ENCODE measurements at places on chromosomes 11 and 22. TPM values are rescaled to one million over a fixed set of nuclear protein-coding genes. Genes with fewer than 3 reads are reported as not detected.

GRCh38 chr11:104892723-104893511 lies 5.3 kb downstream of the CASP12 start:
- no peaks in the 10 kb centered on the region for H3K27me3 ChIP-seq
- no peak for DNase-seq
- H3K27ac ChIP-seq, result no peak overlapping the region

KCNQ1OT1 gene
- total RNA-seq, result 3.4 TPM

KCTD14 gene
- total RNA-seq, result 12.0 TPM

RIMBP3C gene
- total RNA-seq, result 0.15 TPM

GRCh38 chr11:13259374-13259773 lies 18.2 kb upstream of the BMAL1 start:
- no peak for DNase-seq
- H3K36me3 ChIP-seq, result no peaks in the 10 kb centered on the region
- no peaks in the 10 kb centered on the region for H3K27me3 ChIP-seq
- H3K27ac ChIP-seq, result no peak overlapping the region

SCGB1D4 gene
- not detected for total RNA-seq

PLA2G3 gene
- not detected for total RNA-seq

OR51I1 gene
- not detected for total RNA-seq

CRYBB1 gene
- not detected for total RNA-seq

NAALAD2 gene
- not detected for total RNA-seq

CRYAB gene
- not detected for total RNA-seq

GRCh38 chr11:96091476-96091875 lies 167.6 kb upstream of the MTMR2 start:
- peaks cover 25% of the 10 kb centered on the region for H3K36me3 ChIP-seq
- DNase-seq, result no peak
- no peak overlapping the region for H3K27ac ChIP-seq
- peaks cover 42% of the 10 kb centered on the region for H3K4me1 ChIP-seq
- H3K4me3 ChIP-seq, result no peak overlapping the region
- no peaks in the 10 kb centered on the region for H3K27me3 ChIP-seq

DNA sequence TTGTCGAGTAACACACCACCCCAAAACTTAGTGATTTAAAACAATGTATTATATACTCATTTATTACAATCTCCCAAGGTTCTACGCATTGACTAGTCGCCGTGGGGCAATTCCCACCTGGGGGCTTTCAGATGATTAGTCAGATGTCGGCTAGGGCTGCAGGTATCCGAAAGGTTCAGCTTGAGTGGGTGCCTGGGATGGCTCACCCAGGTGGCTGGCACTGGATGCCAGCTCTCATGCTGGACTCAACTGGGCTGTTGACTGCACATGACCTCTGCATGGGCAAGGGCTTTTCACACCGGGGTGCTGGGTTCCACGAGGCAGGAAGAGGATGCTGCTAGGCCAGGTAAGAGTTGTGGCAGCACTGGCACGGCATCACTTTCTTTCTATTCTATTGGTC lies 21.9 kb upstream of the MICAL2 start:
- H3K4me1 ChIP-seq, result peaks cover 86% of the 10 kb centered on the region
- no peak for DNase-seq
- H3K27me3 ChIP-seq, result no peaks in the 10 kb centered on the region
- H3K4me3 ChIP-seq, result no peak overlapping the region

- no peak overlapping the region for H3K4me3 ChIP-seq
- DNase-seq, result no peak
- no peaks in the 10 kb centered on the region for H3K4me1 ChIP-seq
- peaks cover 18% of the 10 kb centered on the region for H3K27me3 ChIP-seq
- no peak overlapping the region for H3K27ac ChIP-seq
- H3K36me3 ChIP-seq, result no peaks in the 10 kb centered on the region
Observed at GRCh38 chr11:115682888-115683287, 178.7 kb upstream of the CADM1 start.

PTPMT1 gene
- 74.8 TPM for total RNA-seq

DNA sequence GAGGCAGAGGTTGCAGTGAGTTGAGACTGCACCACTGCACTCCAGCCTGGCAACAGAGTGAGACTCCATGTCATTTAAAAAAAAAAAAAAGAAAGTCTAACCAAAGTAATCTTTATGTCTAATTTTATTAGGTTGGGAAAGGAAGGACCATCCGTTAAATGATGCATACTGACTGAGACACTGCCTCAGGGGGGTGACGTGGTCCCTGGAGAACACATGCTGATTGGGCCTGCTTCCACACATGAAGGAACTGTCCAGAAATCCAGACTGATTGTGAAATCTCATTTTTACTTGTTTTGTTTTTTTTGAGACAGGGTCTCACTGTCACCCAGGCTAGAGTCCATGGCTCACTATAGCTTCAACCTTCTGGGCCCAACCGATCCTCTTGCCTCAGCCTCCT lies 5.5 kb downstream of the SF3A1 start:
- peaks cover 10% of the 10 kb centered on the region for H3K4me1 ChIP-seq
- no peaks in the 10 kb centered on the region for H3K27me3 ChIP-seq
- H3K4me3 ChIP-seq, result no peak overlapping the region

GRCh38 chr11:20458905-20459632 lies 71.6 kb downstream of the PRMT3 start:
- H3K4me3 ChIP-seq, result no peak overlapping the region
- H3K27me3 ChIP-seq, result no peaks in the 10 kb centered on the region
- no peak overlapping the region for H3K27ac ChIP-seq
- no peaks in the 10 kb centered on the region for H3K4me1 ChIP-seq
- 0 out of 2 replicates have a peak, but pooled peaks cover 4% of the 10 kb centered on the region for H3K36me3 ChIP-seq
- DNase-seq, result no peak

DNA sequence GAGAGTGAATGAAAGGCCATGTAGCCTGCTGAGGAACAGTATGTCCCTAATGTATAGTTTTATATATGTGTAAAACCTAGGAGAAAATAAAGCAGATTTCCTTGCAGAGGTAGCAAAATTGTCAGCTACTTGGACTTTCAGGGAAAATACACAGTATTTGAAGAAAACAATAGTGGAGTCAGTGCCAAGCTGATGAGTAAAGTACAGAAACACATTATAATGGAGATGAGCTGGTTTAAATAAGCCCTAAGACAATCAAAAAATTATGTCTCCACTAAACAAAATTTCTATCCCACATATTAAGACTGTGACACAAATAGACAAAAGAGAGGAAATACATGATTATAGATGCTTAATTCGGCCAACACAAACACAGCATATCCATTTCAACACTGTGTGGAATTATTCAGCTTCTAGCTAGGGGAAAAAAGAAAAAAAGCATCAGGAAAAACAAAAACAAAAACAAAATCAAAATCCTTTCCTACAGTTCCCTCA lies 75.9 kb downstream of the MAML2 start:
- H3K4me3 ChIP-seq, result no peak overlapping the region
- peaks cover 39% of the 10 kb centered on the region for H3K36me3 ChIP-seq
- H3K27ac ChIP-seq, result peak overlapping the region; percentile 51
- H3K4me1 ChIP-seq, result peaks cover 59% of the 10 kb centered on the region

GRCh38 chr11:2551131-2551530 lies 106.3 kb downstream of the KCNQ1 start:
- H3K27ac ChIP-seq, result no peak overlapping the region
- DNase-seq, result no peak
- H3K36me3 ChIP-seq, result no peaks in the 10 kb centered on the region
- no peak overlapping the region for H3K4me3 ChIP-seq
- no peaks in the 10 kb centered on the region for H3K4me1 ChIP-seq

DNA sequence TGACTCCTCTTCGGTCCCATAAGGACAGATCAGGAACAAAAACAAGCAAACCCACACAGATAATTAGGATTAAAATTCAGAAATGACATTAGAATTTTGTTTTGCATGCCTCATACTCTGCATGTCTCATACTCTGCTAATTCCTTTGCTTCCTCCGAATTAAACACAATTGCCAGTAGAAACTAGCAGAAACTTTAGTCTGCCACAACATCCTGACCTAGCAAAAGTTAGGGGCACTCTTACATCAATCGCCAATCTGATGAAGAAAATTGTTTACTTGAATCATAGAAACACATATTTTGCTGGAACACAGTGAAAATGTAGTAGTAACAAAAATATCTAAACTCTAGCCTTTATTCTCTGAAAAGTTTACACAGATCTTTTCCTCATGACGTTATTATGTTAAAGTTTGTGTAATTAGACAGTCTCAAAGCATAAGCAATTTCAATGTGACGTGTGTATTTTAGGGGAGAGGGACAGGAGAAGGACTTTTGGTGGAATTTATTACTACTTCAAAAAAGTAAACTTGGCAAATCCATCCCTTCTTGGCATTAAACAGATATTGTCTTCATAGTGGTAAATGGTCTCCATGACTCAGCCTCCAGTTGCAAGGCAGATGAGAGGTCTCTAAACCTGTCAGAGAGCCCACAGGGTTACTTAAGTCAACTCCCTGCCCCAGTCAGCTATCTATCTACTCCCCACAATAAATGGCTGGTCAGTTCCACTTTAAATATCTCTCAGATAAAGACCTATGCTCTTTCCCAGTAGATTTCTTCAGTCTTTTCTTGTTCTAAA lies 249.8 kb upstream of the UBASH3B start:
- no peak overlapping the region for H3K27ac ChIP-seq
- H3K4me1 ChIP-seq, result no peaks in the 10 kb centered on the region
- H3K4me3 ChIP-seq, result no peak overlapping the region
- H3K36me3 ChIP-seq, result no peaks in the 10 kb centered on the region
- DNase-seq, result no peak

GRCh38 chr11:63879598-63880402 lies 37.2 kb downstream of the RCOR2 start:
- peak; percentile 57 for DNase-seq
- H3K27me3 ChIP-seq, result no peaks in the 10 kb centered on the region
- H3K36me3 ChIP-seq, result no peaks in the 10 kb centered on the region
- peaks cover 33% of the 10 kb centered on the region for H3K4me1 ChIP-seq
- H3K4me3 ChIP-seq, result peak overlapping the region; percentile 12
- H3K27ac ChIP-seq, result peak overlapping the region; percentile 47

DNA sequence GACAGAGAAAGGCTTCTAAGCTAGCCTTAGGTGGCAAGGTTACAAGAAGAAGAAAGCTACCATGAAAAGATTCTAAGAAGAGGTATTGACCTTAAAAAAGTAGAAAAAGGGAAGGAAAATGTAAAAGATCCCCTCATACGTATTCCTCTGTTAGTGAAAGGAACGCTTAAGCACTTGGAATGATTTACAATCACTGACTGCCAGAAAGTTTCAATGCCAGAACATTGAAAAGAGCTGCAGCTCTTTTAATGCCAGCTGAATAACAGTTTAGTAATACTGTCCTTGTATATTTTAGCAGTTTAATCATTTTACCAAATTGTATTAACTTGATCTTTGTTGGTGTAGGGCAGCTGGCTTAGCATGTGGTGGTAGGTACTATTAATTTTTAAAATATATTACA lies 650.7 kb downstream of the FAM181B start:
- H3K27me3 ChIP-seq, result no peaks in the 10 kb centered on the region
- H3K36me3 ChIP-seq, result no peaks in the 10 kb centered on the region
- DNase-seq, result no peak

DNA sequence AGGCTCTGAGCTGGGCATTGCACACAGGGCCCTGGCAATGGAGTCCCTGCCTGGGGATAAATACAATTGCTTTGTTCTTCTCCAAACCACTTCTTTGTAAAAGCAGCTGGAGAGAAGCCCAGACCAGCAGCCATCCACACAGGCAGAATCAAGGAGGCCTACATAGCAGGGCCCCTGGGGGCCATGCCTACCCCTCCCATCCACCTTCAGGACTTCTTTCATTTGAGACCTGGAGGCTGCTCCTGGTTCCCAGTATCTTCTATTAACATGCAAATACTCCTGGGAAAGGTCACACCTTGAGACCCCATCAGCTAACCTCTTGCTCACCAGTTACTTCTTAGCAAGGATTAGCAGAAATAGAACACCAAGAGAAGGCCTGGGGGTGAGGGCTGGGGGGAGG lies 511.1 kb downstream of the SOX6 start:
- H3K4me1 ChIP-seq, result no peaks in the 10 kb centered on the region
- no peak overlapping the region for H3K27ac ChIP-seq
- no peak for DNase-seq
- no peaks in the 10 kb centered on the region for H3K36me3 ChIP-seq

DNA sequence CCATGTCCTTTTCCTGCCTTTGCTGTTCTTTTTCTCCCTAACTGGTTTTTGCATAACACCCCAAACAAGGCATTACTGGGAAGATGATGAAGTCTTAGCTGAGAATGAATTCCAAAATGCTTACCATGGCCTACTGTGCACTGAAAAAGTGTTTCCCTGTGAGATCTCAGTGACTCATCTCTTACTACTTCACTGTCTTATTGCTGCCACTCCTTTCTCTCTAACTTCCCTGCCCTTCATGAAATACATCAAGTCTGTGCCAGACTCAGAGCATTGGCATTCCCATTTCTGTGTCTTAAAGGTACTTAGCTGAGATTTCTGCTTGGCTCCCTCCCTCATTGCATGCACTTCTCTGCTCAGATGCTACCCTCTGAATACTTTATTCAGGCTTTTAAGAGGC lies 49.1 kb upstream of the MUC15 start:
- no peaks in the 10 kb centered on the region for H3K27me3 ChIP-seq
- H3K36me3 ChIP-seq, result no peaks in the 10 kb centered on the region
- DNase-seq, result peak; percentile 21
- no peak overlapping the region for H3K4me3 ChIP-seq
- H3K27ac ChIP-seq, result peak overlapping the region; percentile 48

VSIG10L2 gene
- total RNA-seq, result not detected

LRRC56 gene
- total RNA-seq, result 5.0 TPM

- no peak for DNase-seq
- no peak overlapping the region for H3K27ac ChIP-seq
- H3K4me1 ChIP-seq, result no peaks in the 10 kb centered on the region
- H3K27me3 ChIP-seq, result no peaks in the 10 kb centered on the region
- H3K36me3 ChIP-seq, result no peaks in the 10 kb centered on the region
Observed at GRCh38 chr11:24820541-24820940, 323.7 kb downstream of the LUZP2 start.

DNA sequence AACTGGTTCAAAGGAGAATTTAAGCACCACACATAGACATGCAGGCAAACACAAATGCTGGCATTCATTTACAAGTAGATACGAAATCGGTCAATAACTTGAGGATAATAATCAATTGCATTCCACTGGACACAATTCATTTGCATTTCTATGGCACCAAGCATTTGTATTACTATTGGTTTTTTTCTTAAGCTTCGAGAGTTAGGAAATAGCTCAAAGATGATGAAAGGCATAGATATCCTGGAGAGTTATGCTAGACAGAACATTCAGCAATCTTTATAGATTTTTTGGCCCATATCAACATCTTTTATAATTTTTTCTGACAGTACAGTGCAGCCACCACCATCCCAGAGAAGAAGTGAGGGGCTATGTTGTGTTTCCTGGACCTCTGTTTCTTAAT lies 544.4 kb downstream of the MIAT start:
- no peaks in the 10 kb centered on the region for H3K27me3 ChIP-seq
- no peak for DNase-seq
- no peaks in the 10 kb centered on the region for H3K36me3 ChIP-seq

GRCh38 chr11:116696381-116696941 lies 76.3 kb downstream of the BUD13 start:
- no peak for DNase-seq
- H3K4me1 ChIP-seq, result peaks cover 6% of the 10 kb centered on the region
- no peak overlapping the region for H3K27ac ChIP-seq
- no peaks in the 10 kb centered on the region for H3K36me3 ChIP-seq

Data from PC-9 (cell line).